ENCODE measurements at places on chromosomes 7 and 10. TPM values are rescaled to one million over a fixed set of nuclear protein-coding genes. Genes with fewer than 3 reads are reported as not detected.
A peak's percentile ranks its signal among the peaks of the same experiment; 100 is the strongest.

GRCh38 chr7:21767300-21767900 is 178.3 kb downstream of the CDCA7L start:
- DNase-seq, result peak; percentile 28

GRCh38 chr10:58897236-58897635 is 279.2 kb upstream of the PHYHIPL start:
- DNase-seq, result no peak

GRCh38 chr10:77334501-77334900 is 303.1 kb downstream of the KCNMA1 start:
- DNase-seq, result no peak

- DNase-seq, result no peak
Observed at GRCh38 chr7:28448708-28449107, 36.4 kb downstream of the CREB5 start.

DNA sequence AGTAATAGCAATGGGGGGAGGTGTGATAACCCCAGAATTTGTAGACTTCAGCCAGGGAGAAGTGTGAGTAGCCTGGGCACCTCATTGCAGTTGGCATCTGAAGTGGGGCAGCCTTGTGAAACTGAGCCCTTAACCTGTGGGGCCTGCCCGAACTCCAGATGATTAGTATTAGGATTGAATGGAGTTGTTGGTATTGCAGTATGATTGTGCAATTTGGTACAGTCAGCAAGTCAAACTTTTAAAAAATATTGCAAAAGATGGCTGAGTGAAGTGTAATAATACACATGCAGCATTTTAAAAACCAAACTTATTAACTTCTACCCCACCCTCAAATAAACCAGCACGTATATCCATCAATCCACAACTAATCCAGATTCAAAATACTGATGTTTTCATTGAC is 9.3 kb downstream of the RBM33 start:
- DNase-seq, result no peak

DNA sequence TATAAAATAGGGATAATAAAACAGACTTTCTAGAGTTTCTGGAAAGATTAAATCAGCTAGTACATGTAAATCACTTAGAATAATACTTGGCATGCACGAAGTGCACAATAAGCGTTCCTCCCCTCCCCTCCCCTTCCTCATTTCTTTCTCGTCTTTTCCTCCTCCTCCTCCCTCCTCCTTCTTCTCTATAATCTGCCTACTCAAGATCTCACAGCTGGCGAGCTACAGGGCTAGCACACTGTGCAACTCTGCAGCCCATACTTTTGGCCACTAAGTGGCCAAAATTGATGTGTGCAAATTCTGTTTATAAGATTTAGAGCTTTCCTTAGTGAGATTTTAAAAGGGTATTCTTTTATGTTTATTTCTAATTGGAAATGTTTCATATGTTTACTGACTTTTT is 565.3 kb downstream of the PHTF2 start:
- no peak for DNase-seq

Gene OPN4
- polyA plus RNA-seq, result not detected

DNA sequence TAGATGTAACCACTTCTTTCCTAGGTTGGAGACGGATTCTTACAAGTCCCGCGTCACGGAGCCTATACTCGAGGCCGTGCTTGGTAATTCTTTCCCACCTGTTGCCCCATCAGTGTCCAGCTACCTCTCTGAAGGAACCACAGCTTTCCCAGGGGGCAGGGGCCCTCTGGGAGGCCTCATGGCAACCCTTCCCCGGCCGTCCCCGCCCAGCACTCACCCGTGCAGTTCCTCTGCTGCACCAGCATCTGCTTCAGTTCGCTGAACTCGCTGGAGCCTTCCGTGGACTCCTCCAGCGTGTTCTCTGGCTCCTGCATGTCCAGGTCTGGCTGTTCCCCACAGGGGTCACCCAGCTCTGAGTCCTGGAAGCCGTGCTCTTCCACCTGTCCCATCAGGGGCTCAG is 24.5 kb downstream of the ZNF777 start:
- DNase-seq, result no peak

- no peak for DNase-seq
Observed at GRCh38 chr10:60573336-60573735, 183.7 kb upstream of the ANK3 start.

Gene OGDHL
- polyA plus RNA-seq, result 0.76 TPM

DNA sequence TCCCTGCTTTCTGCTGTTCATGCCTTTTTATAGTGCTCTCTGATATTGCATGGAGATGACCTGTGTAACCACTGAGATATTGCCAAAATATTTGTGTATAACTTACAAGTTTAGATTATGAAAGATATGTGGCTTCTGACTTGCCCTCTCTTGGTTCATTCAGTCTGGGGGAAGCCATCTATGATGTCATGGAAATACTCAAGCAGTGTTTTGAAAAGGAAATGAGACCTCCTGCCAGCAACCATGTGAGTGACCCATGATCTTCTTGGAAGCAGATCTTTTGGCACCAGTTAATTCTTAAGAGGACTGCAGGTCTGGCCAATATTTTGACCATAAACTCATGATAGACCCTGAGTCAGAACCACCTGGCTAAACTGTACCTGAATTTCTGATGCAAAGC is 183.0 kb downstream of the THSD7A start:
- no peak for DNase-seq

- DNase-seq, result no peak
Observed at GRCh38 chr7:7427363-7427762, 108.3 kb downstream of the COL28A1 start.

GRCh38 chr10:63603709-63604445 is 82.7 kb downstream of the REEP3 start:
- DNase-seq, result no peak

GRCh38 chr7:2993396-2993795 is 50.3 kb downstream of the CARD11 start:
- no peak for DNase-seq

- no peak for DNase-seq
Observed at GRCh38 chr7:43489257-43489656, 93.7 kb upstream of the STK17A start.

- no peak for DNase-seq
Observed at GRCh38 chr10:103764296-103765088, 90.9 kb downstream of the SH3PXD2A start.

GRCh38 chr7:79785556-79785955 is 332.1 kb upstream of the MAGI2 start:
- no peak for DNase-seq

- DNase-seq, result no peak
Observed at GRCh38 chr7:69813637-69814240, 215.5 kb downstream of the AUTS2 start.

GRCh38 chr10:33136271-33136670 is 178.2 kb upstream of the ITGB1 start:
- no peak for DNase-seq

Gene ADCK2
- polyA plus RNA-seq, result 13.3 TPM

- no peak for DNase-seq
Observed at GRCh38 chr10:110876000-110876399, 4.3 kb downstream of the PDCD4 start.

GRCh38 chr10:123970207-123970926 is 78.8 kb upstream of the CPXM2 start:
- no peak for DNase-seq

- no peak for DNase-seq
Observed at GRCh38 chr7:78479348-78479747, 680.8 kb downstream of the PHTF2 start.

- DNase-seq, result no peak
Observed at GRCh38 chr10:111348076-111348475, 271.2 kb downstream of the ADRA2A start.

Gene LDB1
- polyA plus RNA-seq, result 135 TPM

Gene FGFBP3
- 3.7 TPM for polyA plus RNA-seq

GRCh38 chr10:14608381-14609001 is 166.2 kb downstream of the FAM107B start:
- DNase-seq, result no peak

DNA sequence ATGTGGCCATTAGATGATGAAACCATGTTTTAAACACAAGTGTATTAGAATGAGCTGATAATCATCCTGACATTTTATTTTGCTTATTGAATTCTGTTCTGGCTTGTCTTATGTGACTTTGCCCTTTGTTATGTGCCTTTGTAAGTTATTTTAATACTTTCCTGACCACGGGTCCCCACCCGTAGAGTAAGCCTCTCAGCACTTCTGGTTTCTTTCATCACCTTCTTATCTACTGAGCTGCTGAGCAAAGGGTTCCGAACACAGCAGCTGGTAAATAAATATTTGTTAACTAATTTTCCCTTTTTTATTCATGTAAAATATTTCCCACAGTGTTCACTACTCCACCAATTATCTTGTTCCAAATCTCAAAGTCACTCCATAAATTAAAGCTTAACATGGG is 1115.3 kb downstream of the SORCS3 start:
- no peak for DNase-seq

DNA sequence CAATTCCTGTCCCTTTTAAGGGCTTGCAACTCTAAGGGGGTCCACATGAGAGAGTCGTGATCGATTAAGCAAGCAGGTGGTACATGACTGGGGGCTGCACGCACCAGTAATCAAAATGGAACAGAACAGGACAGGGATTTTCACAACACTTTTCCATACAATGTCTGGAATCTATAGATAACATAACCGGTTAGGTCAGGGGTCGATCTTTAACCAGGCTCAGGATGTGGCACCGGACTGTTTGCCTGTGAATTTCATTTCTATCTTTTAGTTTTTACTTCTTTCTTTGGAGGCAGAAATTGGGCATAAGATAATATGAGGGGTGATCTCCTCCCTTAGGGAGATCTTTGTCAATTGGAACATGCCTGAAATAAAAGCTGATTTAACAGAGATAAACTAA is 370.1 kb downstream of the IPMK start:
- DNase-seq, result no peak

Gene OR9A2
- not detected for polyA plus RNA-seq

DNA sequence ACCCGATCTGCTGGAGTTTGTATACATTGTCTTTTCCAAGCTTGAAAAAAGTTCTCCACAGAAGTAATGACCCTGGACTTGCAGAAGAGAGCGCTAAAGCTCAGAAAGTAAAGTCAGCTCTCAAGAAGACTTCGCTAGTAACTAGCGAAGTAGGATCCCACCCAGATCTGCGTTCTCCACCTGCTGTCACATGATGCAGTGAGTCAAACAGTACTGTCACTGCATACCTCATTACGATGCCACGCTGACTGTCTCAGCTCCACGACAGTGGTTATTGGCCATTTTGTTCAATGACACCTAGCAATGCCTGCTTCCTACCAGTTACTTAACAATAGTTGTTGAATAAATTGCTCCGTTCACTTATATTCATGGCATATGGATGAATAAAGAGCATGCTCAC is 29.7 kb upstream of the SEC61G start:
- peak; percentile 68 for DNase-seq

Gene ATOH7
- polyA plus RNA-seq, result not detected

- no peak for DNase-seq
Observed at GRCh38 chr7:130872756-130873448, 138.9 kb upstream of the KLF14 start.

Gene RASA4B
- 2.4 TPM for polyA plus RNA-seq

DNA sequence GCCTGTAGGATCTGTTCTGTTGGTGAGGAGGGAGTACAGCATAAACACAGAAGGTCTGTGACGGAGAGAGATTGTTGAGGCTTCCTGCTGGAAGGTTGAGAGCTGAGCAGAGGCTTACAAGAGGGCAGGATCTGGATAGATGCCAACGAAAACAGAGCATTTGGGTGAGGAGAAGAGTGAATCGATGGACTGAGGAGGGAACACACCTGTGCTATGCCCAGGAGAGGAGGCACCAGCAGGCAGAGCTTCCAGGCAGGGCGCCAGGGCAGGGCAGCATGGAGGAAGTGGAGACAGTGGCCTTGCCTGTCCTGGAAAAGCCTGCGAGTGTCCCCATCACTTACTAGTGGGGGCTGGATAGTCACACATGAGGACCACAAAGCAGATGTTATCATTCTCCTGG is 282.9 kb downstream of the PAXIP1 start:
- no peak for DNase-seq

DNA sequence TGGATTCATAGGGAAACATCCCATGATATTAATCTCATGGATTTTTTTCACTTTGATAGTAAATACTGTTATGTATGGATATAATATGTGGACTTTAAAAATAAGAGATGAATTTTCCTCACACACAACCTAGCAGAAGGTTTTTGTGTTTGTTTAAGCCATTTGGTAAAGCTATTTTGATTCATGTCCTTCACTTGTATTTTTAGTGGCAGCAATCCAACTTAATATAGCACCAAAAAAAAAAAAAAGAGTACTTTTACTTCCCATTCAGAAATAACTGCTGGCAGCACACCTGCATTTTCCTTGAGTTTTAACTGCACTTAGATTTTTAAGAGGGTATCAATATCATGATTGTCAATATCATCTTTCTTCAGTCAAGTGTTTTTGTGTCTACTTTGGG is 60.0 kb downstream of the MCMBP start:
- DNase-seq, result no peak

DNA sequence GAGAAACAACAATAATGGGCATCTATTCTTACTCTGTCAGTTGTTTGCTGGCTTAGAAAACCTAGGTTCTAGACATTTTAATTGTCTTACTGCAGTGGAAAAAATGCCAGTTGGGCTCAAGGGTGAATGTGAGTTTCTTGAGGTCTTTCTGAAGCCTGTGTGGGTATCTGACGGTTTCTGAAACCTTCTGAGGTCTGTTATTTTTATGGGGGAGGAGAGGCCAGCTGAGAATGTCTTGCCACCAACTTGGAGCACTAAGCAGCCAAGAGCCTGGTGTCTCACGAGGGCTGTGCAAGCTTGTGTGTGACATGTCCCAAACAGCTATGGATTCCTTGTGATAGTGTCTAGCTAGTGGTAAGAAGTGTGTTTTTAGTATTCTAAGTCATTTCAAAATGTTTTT is 24.2 kb upstream of the DDC start:
- DNase-seq, result no peak

Gene DGKI
- 0.36 TPM for polyA plus RNA-seq

Gene AUTS2
- 97.6 TPM for polyA plus RNA-seq

DNA sequence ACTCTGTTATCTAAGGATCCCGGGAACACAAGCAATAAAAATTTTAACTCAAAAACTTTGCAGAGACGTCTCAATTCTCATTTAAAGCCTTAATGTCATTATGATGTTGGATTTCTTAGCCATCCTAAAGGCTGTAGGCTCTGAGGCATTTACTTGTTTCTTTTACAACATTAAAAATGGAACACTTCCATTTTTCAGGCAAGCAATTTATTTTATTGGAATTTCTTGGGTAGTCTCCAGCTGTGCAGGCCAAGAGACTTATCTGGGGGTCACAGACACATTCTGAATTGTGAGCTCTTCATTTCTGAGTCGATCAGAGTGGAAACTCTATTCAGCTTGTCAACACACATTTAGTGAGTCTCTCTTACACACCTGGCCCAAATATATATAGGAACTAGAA is 48.0 kb upstream of the KIF5B start:
- no peak for DNase-seq
